CD14-positive monocyte (primary cell): ENCODE measurements at places on chromosomes 3 and 15.

DNA sequence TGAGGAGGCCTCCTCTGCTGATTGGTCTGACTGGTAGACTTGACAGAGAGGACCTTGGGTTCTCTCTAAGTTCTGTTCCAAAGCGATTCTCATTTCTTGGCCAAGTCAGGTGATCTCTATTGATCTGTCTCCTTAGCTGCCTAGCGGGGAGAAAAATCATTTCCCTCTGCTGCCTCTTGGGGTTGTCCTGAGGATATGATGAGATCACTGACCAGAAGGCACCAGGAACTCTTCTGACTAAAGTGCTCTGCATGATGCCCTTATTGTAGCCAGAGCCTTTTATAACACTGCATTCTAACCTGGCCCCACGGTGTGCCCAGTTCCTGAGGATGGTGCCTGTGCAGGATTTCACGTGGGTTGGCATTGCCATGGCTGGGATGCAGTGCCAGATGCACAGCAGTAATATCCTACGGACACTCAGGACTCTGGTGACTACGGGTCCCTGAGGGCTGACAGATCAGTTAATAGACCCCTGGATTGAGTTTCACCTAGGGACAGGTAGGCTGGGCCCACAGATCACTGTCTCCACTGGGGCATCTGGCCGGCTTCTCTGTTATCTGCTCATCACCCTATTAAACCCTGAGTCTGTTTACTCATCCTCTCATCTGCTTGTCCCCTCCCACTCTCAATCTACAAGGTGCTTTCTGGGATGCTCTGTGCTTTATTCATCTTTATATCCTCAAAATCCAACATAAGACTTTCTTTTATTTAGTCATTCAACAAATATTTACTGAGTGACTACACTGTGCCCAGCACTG, 3.9 kb upstream of the HEG1 start:
- no peak for DNase-seq

DNA sequence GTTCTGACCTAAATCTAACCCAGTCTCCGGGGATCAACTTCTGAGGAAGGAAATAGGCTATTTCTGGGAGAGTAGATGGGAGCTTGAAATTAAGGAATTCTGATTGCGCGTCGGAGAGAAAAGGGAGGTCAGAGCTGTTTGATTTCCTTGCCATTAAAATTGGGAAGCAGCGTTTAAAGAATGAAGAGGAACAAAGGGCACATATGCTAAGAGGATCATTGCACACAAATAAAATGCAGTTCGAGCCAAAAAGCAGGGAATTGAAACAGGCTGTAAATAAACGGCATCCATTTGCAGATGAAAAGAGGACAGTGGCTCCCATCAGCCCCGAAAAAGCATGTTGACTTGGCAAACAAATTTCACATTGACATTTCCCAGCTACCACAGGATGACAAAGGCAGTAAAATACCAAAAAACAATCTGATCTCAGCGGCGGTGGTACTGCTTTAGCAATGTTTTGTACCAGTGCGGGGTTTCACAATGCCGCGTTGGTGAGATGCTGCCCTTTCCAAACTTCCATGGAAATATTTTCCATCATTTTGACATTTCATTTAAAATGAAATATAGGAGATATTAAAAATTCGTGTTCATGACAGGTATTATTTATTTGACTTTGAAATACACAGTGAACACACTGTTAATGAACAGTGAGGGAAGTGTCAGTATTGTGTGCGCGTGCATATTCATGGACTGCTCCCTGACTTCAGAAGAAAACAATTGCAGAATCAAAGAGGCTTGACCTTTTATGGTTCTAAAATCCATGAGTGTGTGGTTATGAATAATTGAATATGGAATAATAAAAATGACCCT, 108.8 kb downstream of the SQOR start:
- DNase-seq, result no peak

GRCh38 chr15:20355256-20355868, 186.2 kb downstream of the GOLGA6L6 start:
- no peak for DNase-seq

DNA sequence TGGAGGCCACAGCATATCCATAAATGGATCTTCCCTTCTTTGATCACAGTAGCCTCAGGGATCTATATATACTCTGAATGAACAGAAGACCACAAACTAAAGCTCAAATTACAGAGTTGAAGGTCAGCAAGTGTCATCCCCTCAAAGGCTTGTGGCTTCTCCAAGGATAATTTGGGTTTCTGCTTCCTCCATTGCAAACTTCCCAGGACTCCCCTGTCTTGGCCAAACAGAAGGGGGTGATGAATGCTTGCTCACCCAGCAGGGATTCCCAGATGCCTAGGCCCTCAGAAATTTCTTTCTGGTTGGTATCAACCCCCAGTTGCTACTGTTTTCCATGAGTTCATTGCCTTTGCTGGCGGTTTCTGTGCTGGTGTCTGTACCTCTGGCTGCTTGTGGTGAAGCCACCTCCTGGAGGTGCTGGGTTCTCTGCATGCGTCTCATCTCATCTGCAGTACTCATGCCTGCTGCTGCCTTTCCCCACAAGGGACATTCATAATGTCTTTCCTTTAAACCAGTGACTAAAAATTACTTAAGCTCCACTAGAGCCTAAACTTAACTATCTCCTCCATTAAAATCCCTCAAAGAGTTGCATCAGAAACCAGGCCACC, 17.7 kb downstream of the ENTPD3 start:
- DNase-seq, result no peak

DNA sequence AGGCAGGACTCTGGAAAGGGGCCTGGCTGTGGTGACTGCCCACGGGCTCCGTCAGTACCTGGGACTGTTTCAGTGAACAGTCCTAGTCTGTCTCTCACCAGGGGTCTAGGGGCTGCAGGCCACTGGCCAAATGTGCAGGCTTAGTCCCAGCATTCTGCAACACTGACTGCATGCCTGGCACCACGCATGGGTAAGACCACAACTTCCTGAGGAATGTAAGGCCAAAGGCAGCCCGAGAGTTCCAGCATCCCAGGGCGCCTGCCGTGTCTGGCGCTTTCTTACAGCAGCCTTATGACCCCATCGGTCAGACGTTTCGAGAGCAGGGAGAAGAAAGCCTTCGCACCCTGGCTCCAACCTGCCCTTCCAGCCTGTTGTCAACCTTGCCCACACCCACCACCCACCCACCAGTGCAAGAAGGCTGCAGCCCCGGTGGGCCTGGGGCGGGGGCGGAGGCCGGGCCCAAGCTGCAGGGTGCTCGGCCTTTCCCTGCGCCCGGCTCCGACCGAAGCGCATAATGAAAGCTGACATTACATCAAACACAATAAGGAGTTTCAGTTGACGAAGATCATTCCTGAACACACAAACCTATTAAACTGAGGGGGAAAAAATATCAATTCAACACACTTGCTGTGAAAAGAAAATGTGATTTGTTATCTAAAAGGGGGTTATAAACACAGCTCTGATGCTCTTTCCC, 29.5 kb upstream of the TMEM115 start:
- no peak for DNase-seq

GRCh38 chr15:80779658-80780415, 667 bp downstream of the CEMIP start:
- no peak for DNase-seq

DNA sequence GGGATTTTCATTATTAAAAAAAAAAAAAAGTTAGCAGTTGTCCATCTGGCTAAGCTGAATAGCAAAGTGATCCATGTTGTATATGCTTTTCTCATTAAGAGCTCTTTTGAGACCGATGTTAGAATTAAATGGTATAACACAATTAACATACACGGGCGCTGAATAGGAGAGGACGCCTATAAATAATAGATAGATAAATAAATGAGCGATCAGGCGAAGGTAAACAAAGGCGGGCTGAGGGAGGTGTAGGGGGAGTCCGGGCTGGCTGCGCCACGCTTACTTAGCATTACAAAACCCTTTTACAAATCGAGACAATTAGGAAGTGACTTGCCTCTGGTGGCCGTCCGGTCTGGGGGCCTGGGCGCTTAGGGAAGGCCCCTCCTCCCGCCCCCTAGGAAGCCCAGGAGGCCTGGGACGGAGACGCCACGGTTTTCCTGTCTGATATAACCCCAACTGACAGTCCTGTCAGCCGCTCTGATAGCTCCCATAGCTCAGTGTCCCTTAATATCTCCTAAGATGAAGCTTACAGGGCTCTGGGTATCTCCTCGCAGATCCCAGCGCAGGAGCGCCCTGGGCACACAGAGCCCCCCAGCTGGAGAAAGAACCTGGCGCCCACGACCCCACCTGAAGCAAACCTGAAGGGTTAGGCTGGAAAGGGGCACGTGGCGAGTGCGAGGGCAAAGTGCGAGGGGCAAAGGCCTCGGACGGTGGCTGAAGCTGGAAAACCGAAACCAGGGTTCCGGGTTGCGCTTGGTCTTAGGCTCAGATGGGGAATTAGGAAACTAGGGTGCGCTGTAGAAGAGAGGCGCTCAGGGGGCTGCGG, 3.6 kb downstream of the SOX14 start:
- no peak for DNase-seq

GRCh38 chr15:73374604-73375003, 5.8 kb upstream of the HCN4 start:
- no peak for DNase-seq

GRCh38 chr3:138030734-138031280, 20.8 kb downstream of the CLDN18 start:
- no peak for DNase-seq

- no peak for DNase-seq
These were observed 24.4 kb downstream of the ZNF710 start for GRCh38 chr15:90025489-90026033.

GRCh38 chr3:105515372-105515771, 148.7 kb downstream of the ALCAM start:
- DNase-seq, result no peak

DNA sequence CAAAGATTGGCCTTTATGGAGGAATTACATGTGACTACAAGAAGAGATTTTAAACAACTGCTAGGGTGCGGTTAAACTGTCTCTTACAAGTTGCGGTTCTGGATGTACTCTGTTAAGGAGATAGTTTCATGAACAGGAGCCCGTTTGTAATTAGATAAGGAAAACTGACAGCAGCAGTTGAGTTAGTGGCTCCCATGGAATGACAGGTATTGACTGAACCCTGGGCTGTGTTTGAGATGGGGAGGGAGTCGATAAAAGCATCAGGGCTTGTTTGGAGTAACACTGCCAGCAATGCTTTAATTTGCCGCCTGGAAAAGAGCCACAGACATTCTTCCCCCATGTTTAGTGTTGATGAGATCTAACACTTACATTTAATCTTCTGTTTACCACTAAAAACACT, 139.9 kb downstream of the ROBO2 start:
- DNase-seq, result no peak

DNA sequence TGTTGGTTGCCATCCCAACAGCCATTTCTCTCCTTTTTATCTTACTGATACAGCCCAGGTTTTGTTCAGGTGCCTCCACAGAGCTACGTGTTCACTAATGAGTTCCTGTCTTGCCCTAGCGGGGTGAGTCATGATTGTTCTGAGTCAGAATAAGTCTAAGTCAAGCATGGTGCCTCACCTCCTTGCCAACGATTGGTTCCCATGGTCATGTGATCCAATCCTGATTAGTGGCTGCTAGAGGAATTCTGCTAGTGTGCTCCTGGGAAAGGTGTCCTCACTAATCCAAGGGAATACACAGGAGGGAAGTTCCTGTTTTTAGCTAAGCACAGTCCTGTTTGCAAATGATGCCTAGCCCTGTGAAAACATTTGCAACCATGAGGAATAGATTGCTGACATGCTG, 99.8 kb downstream of the NSUN3 start:
- peak; percentile 12 for DNase-seq

DNA sequence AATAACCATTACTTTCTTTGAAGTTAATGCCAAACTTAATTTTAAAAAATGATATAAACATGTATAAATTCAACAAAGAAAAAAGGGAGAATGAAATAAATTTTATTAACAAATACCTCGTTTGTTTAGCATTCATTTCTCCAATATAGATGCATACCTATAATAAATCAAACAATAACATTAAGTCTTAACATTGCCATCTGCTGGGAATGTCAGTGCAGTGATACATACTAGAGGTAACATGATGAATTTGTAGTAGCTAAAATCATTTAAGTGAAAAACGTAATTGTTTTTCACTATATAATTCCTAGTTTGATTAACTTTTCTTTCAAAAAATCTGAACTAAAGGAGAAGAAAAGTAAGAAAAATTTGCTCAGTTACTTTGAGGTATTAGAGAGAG, 340.2 kb upstream of the CBLB start:
- DNase-seq, result no peak

- peak; percentile 2 for DNase-seq
These were observed 170.2 kb upstream of the TPRG1 start for GRCh38 chr3:189001559-189001958.

DNA sequence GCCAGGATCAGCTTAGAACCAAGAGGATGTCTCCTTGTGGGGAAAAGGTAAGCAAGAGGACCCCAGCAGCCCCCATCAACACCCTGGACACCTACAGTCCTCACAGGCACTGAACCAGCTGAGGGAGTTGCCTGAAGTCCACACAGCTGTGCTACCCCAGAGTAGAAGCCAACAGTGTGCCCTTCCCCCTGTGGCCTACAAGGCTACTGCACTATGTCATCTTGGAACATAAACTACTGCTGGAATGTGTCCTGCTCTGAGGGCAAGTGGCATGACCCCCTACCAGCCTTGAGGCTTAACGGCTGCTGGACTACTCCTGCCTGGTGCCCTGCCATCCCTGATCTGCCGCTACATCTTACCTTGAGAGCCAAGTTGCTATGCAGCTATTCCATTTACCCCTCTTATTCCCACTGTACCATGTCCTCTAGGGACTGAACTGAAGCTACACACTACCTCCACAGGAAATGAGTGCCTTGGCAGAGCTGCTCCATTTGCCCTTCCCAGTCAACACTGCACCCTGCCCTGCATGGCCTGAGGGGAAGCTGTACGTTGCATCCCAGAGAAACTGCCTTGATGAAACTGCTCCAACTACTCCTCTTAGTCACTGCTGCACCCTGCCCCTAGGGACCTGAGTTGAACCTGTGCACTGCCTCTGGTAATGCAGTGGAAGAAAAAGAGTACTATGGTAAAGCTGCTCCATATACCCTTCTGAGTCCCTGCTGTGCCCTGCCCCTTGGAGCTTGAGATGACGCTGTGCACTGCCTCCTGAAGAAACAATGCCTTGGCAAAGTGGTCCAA, 40.2 kb upstream of the ATP13A5 start:
- no peak for DNase-seq

DNA sequence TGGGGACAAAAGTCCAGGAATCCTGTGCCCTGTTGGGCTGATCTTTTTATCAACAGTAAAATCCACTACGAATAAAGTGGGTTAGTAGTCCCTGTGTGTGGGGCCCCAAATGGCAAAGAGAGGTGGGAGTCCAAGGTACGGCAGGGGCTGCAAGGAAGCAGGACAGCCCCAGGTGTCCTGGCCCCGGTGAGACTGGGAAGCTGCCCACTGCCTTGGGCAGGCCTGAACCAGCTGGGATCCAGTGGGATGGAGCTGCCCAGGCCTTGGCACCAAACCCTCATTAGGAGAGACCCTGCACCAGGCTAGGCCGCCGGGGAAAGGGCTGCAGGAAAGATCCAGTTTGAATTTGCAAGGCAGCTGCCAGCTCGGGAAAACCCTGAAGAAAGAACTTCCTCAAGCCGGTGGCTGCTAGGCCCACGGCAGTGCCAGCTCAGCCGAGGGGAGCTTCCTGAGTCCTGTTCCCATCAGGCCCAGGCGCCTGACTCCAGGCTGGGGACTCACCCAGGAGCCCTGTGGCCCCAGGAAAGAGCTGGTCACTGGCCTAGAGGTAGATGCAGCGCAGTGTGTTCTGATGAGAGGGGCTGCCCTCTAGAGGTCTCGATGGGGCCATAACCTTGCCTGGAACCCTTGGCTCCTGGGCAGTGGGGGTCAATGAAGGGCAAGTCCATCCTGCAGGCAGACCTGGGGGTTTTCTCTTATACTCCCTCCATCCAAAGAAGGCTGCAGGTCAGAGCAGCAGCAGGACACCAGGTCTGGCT, 14.4 kb upstream of the GNAI2 start:
- DNase-seq, result peak; percentile 62
